ENCODE measurements at places on chromosomes 2 and 18.

DNA sequence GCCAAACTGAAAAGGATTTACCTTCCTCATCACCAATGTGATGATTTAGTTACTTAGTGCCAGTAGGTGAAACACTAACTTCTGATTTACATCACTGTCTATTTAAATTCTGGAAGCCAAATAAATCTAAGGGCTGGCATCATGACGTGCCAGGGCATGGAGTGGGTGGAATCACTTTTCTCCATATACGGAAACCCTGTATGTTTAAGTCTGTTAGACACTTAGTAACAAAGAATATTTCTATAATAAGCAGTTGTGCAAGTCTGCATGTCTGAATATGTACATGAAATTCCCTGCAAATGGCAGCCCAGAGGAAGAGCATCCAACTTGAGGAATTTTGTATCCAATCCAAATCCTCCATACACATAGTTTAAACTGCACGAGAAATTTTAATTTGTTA lies 243.1 kb upstream of the SMAD7 start:
- DNase-seq: no peak

- DNase-seq: no peak
Measured at GRCh38 chr2:161976917-161977316, 97.1 kb downstream of the DPP4 start.

GRCh38 chr18:10205151-10205550 lies 249.3 kb upstream of the APCDD1 start:
- DNase-seq: peak; percentile 21

GRCh38 chr2:46064396-46064795 lies 232.8 kb upstream of the EPAS1 start:
- no peak for DNase-seq

- no peak for DNase-seq
Measured at GRCh38 chr2:175080479-175080878, 75.3 kb upstream of the CHN1 start.

DNA sequence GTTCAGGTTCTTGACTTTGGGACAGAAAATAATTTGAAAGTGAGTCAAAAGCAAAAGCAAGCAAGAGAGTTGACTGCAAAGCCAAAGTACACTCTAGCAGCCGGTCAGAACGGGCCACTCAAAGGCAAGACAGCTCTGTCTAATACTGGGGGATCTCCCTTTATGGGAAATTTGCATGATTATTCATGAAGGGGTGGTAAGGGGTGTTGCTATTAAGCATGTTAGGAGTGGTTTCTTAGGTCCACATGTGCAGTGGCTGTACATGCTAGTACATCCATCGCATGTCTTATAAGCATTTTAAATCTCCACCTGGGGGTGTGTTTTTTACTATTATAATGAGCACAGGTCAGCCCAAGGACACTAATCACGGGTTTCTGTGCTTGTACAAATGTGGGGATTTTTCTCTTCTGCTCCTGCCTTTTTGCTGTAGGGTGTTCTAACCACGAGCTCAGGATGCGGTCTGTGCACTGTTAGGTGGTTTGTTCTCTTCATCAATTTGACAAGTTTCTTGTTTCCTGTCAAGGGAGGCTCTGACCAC lies 60.2 kb upstream of the SPP2 start:
- DNase-seq: no peak

GRCh38 chr2:47056868-47057686 lies 98.0 kb downstream of the STPG4 start:
- DNase-seq: peak; percentile 79

- DNase-seq: peak; percentile 46
Measured at GRCh38 chr2:68216454-68217310, 35.6 kb downstream of the PPP3R1 start.

DNA sequence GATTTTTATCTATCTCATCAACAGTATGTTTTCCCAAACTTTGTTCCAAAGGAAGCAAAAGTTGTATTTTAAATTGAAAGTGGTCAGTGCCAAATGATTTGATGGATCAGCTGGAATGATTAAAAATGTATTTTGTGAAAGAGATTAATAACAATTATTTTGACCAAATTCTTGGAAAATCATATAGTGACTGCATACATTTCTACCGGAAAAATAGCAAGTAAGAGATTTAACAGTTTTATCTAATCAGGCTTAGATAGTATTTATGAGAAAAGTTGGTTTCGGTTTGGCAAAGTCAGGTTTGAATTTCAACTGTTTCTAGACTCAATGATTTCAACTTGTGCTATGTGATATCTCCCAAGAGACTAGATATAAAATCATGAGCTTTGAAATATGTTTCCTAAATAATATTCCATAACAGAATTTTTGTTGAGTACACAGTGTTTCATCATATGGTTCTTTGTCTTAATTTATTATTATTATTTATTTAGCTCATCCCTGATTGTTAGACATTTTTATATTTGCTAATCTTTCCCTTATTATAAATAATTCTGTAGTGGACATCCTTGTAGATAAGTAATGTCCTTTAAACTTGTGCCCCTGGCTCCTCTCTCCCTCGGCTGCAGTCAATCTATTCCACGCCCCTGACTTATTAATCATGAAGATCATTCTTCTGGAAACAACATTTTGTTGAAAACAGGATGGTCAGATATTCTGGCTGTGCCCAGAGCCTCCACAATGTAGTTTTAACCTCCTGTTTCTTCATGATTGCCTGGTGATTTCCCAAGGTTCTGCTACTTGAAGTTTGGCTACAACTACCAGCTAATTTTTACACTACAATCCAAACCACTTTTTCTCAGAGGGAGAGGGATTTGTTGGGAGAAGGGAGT lies 520.7 kb upstream of the TCF4 start:
- DNase-seq: no peak

DNA sequence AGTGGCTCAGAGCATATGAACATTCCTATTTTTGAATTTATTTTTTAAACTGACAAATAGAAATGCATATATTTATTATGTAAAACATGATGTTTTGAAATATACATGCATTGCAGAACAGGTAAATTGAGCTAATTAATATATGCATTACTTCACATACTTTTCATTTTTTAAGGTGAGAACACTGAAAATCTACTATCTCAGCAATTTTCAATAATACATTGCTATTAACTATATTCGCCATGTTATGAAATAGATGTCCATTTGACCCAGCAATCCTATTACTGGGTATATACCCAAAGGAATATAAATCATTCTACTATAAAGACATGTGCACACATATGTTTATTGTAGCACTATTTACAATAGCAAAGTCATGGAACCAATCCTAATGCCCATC lies 717.7 kb upstream of the PIK3C3 start:
- DNase-seq: no peak

DNA sequence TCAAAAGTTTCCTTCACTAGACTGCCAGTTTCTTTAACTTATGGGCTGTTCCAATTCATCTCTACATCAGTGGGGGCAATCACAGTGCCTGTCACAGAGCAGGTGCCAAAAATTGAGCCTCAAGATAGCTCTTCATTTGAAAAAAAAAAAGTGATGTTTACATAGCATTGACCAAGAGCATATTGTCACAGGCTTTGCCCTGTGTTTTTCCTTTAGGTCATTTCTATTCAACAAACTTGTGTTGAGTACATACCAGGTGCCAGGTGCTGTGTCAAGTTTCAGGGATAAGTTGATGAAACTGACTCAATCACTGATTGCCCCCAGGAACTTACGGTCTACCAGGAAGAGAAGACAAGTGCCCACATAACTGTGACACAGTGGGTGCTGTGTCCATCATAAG lies 22.2 kb upstream of the NT5C1B start:
- DNase-seq: no peak

DNA sequence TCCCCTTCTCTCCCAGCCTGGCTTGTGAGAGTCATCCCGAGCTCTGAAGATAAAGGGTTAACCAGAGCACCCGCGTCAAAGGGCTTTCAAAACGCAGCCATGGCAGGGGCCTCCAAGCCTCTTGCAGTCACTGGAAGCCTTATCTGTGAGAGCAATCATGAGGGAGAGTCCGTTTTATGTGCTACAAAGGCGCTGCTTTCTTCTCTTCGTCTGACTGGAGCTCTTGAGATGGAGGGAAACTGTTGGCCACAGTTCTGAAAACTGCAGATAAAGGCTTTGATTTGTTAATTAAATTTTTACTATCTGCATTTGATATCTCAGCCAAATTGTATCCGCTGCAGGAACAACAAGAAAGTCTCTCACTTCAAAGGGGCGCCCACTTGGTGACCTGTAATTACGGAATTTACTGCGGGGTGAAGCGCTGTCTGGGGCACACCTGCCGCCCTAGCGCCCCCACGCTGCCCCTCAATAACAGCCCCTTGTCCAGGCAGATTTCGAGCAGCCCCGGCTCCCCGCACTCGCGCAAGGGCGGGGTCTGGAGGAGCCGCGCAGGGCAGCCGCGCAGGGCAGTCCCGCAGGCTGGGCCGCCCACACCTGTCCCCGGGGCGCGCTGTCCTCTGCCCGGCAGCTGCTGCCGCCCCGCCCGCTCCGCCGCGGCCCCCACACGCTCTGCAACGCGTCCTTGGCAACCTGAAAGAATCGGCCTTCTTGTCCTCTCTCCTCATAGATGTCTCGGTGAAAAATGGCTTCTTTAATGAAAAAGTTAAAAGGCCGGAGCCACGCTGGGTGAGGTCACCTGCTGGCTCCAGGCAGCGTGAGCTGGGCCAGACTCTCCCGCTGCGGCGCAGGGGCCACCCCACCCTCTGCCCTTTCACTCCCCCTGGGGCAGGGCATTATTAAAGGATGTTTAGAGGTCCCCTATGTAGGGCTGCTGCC lies 217.9 kb downstream of the VAPA start:
- DNase-seq: no peak

DNA sequence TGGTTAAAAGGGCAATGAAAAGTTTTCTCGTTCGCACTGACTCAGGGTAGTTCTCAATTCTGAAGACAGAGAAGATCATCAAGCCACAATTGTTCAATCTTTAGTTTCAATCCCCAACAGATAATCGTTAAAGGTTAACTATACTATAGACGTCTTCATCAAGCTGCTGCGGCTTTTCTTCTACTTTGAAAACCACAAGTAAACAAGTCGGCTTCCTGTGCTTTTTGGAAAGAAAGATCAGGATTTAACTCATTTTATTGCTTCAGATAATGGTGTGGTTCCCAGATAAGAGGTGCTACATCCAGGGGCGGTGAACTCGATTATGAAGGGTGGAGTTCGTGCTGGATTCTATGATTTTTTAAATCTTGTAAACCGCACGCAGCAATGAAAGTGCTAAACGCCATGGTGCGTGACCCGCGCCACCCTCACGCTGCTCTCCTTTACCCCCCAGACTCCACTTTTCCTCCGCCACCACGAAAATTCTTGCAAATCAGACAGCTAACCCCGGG lies 545 bp upstream of the CDCA7 start:
- DNase-seq: no peak

- peak; percentile 85 for DNase-seq
Measured at GRCh38 chr2:19675003-19675629, 226.7 kb downstream of the TTC32 start.

- DNase-seq: no peak
Measured at GRCh38 chr2:28515176-28515751, 19.4 kb downstream of the PLB1 start.
